ENCODE measurements at places on chromosomes 12 and 14.

DNA sequence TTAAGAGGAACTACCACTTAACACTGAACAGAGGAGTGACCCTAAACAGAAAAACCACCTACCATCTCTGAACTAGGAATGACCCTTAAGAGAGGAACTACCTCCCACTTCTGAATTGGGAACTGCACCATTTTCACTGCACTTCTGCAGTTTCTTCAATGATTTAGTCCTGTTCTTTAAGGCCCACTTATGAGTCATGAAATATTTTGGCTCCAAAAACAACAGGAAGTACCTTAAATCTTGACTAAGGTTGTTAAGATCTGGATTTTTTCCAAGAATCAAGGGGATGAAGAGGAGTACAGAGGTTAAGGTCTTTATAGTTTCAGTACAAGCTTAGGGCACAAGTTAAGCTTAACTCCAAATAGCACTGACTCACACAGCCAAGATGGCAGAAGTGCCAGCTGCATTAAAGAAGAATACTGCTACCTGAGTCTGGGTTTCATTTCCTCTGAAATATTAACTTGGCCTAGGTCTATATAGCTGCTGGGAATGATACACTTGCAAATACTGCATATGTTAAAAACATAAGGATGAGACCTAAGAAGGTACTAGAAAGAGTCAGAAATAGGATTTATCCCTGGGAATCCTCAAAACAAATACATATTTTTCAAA, 4.2 kb downstream of the NPC2 start:
- no peak for DNase-seq

DNA sequence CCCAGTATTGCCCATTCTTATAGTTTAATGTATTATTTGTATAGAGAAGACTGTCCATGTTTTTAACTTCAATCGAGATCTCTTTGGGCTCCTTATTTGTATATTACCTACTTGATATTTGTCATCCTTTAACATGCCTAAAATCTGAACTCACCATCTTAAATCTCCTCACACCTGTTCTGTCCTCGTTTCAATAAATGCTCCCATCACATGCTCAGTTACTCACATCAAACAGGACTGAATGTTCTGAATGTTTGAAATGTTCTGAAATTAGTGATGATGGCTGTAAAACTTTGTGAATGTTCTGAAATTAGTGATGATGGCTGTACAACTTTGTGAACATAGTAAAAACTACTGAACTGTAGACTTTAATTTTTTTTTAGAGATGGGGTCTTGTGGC, 34.5 kb downstream of the COCH start:
- DNase-seq = no peak

DNA sequence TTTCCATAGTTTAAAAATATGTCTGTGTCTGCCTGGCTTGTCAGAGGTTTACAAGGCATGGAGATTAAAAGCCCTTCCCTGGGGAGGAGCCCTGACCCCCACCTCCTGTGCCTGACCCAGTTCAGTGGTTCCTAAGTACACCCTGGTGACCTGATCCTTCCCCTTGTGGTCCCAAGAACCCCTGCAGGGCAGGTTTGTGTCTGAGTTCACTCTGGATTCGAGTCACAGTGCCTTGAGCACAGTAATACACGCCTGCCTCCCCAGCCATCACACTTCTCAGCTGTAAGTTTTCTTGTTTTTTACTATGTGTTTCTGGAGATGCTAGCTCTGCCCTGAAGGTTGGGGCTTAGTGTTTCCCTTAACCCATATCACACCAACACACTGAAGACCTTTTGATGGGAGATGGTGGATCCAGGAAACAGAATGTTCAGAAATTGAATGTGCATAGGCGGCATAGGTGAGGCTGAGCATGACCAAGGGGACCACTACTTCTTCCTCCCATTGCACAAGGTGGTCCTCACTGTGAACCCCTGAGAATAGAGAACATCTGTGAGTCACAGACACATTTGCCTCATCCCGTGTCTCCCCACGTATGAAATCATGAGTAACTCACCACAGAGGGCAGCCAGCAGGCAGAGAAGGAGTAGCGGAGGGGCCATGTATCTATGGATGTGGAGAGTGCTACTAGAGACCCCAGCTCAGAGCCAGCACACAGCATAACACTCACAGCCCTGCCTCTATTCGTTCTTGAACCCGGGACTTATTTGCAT, 962.9 kb downstream of the TMEM121 start:
- no peak for DNase-seq

DNA sequence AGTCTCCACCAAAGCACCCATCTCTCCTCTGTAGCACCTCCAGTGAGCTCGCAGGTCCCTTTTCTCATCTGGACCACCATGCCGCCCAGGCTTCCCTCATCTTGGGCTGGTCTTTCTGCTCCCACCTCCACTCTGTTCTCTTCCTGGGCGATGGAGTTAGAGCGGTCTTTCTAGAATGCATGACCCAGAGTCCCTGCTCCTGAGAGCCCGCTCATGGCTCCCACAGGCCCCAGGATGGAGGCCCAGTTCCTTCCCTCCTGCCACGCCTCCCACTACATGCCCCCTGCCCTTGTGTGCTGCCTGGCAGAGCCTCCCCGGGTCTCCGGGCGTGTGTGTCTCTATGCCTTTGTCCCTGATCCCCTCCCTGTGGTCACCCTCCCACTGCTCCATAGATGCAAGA, 100.7 kb upstream of the RTL1 start:
- DNase-seq = no peak

DNA sequence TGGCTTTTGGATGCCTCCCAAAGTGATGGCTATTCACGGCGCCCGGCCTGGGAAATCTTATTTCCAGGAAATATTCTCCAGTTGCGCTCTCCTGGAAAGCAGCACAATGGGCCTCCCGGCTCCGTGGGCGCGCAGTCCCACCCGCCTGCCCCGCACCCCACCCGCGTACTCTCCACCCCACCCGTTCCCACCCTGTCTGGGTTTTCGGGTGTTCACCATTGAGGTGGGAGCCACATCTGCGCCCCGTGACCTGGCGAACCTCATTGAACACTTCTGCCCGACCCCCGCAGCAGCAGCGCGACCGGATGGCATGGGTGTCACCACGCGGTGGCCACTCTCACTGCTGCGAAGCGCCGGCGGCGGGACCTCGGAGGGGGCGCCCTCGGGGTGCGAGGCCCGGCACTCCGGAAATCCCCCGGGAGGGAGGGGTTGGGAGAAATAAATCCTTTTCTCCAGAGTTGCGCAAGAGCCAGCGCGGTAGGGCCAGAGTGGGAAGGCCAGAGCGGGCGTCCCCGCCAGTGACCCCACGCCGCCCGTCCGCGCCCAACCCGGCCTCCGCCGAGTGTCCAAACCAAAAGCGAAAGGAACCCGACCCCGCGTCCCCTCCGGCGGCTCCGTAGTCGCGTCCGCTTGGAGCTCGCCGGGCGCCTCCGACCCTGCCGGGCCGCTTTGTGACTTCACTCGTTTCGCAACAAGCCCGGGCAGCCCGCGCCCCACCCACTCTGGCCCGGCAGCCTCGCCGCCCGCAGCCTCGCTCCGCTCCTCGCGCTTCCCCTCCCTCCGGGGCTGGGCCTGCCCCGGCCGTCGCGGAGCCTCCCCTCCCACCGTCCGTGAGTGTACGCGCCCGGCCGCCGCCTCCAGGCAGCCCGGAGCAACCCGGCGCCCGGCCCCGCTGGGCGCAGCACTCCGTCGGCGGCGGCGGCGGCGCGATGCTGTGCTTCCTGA, at the start of gene DRAM1:
TSS of gene DRAM1 (plus strand) at position 720 of the 945 bp plus-strand sequence. CDS start at position 930, 210 bp downstream.
- peak; percentile 70 for DNase-seq

GRCh38 chr12:130728158-130729058, 12.3 kb upstream of the RIMBP2 start:
- no peak for DNase-seq

- DNase-seq = no peak
Observed at GRCh38 chr12:128606970-128607369, 216.8 kb downstream of the SLC15A4 start.

- DNase-seq = no peak
Observed at GRCh38 chr12:104464899-104465298, 8.2 kb downstream of the CHST11 start.

DNA sequence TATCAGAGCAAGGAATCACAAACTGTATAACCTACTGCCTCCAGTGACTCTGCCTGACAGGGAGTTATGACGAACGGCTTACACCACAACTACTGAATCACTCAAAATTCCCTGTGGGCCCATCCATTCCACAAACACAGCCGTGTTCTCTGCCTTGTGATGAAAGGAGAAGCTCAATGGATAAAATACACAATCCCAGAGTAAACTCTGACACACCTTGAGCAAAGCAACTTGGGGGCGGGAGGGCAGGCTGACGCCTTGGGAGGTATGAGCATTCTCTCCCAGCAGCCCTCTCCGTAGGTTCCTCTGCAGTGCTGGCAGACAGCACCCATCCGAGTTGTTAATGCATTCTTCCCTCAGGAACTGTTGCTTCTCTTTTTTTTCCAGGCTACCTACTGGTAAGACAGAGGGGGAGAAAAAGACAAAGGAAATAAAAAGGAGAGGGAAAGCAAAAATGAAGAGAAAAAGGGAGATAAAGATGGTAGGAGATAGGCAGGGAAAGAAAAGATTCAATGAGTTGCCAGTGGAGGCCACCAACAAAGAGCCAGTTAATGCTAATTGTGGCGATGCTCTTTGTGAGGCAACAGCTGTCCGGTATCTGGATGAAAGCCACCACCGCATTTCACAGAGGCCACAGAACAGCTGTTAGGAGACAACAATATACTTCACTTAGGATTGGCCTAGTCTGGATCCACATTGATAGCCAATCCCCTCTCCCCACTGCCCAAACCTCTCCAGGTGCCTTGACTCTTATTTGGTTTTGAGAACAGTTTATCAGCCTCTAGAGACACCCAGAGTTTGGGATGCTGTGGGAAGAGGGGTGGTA, 4.7 kb upstream of the DIO2 start:
- no peak for DNase-seq

GRCh38 chr14:23118506-23119362, at the start of gene CEBPE:
Gene CEBPE, minus strand, starts transcription at chr14:23119255. Its CDS starts 164 bp downstream, at chr14:23119091.
- no peak for DNase-seq

DNA sequence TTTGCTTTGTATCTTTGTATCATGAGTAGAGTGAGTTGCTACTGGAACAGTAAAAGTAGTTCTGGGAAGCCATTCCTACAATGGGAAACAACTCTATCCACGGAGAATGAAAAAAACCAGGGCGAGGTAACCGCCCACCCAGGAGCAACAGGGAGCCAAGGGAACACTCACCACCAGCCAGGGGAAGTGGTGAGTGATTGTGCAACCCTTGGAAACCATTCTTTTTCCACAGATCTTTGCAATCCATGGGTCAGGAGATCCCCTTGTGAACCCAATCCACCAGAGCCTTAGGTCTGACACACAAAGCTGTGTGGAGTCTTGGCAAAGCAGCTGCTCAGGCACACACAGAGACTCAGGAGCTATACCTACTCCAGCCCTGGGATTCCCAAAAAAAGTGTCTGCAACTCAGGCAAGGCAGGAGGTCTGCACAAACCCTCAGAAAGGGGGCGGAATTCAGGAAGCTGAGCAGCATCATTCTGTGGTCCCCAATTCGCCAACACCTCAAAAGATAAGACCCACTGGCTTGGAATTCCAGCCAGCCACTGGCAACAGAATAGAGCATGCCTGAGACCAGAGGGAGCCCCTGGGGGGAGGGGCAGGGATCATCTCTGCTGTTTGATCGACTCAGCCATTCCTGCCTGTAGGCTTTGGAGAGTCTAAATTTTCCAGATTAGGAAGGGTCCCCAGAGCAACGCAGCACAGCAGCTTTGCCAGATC, 52.1 kb upstream of the PPFIA2 start:
- DNase-seq = no peak

DNA sequence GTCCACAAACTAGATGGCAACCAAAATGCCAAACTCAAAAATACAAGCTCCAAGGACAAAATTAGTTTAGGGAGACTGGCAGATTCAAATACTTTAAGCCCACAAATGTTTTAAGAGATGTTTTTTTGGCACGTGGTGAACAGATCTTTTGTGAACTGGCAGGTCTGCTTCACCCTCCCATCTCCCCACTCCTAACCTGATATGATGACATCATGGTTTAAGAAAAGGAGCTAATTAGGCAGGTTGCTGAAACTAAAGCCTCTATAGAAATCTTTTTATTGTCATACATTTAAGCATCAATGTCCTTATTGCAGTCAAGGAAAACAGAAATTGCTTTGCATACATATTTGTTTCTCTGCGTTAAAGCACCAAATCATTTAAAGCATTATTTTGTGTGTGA, 5.8 kb downstream of the LRIG3 start:
- no peak for DNase-seq

- DNase-seq = no peak
Observed at GRCh38 chr14:36580141-36580855, 2.1 kb downstream of the NKX2-8 start.

DNA sequence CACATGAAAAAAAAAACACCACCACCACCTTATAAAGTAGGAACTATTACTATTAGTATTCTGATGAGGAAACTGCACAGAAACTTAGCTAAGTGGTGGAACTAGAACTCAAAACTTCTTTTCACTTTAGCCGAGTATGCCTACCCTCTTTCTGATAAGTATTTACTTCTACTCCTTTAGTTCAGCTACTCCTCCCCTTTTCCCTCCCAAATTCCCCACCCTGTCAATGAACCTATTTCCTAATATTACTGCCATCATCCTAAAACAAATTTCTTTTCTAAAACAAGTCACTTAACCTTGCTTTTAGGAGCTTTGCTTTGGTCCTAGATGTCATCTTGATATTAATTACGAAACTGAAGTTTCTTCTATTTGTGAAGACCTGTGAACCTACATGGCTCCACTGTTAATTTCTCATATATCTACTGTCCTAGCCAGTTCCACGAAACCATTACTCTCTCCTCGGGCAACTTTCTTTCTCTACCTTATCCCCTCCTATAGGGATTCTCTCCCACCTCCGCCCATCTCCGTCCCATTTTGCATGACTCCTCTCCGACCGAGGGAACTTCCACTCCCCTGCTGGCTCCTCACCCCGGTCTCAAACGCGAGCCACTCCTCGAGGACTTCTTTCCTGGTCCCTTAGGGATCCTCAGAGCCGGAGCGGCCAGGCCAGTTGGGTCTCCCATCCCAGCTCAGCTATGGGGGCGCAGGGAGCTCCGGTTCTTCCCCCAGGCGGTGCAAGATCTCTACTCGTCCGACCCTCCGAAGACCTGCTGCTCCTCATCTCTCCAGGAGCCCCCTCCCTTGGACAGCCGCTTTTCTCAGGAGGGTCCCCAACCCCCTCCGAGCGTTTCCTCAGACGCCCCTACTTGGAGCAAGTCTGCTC, 1.1 kb downstream of the NUMB start:
- peak; percentile 36 for DNase-seq

DNA sequence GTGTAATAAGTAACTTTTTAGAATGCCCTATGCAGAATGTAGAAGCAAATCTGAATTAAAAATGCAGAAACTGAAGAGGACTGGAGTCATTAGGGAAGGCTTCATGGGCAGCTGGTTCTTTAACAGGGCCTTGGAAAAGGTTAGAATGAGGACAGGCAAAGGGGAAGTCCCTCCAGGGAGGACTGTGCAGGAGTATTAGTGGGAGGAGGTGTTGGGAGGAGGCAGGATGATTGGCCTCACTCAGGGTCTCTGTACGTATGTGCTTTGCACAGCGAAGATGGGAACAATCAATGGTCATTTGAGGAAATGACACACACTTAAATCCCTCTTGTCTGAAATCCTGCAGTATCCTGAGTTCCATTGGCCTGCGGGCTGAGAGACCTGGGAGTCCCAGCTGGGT, 119.7 kb downstream of the PTCSC3 start:
- no peak for DNase-seq

Data from activated T-cell treated with anti-CD3 and anti-CD28 coated beads, Interleukin-2, amount 50 U/mL, for 1 hour (primary cell).